ENCODE measurements at places on chromosomes 13 and 19.

- DNase-seq = no peak
Observed at GRCh38 chr19:46423188-46423587, 5.5 kb downstream of the PNMA8C start.

GRCh38 chr19:17321655-17322489 lies 12.5 kb downstream of the DDA1 start:
- DNase-seq = no peak

DNA sequence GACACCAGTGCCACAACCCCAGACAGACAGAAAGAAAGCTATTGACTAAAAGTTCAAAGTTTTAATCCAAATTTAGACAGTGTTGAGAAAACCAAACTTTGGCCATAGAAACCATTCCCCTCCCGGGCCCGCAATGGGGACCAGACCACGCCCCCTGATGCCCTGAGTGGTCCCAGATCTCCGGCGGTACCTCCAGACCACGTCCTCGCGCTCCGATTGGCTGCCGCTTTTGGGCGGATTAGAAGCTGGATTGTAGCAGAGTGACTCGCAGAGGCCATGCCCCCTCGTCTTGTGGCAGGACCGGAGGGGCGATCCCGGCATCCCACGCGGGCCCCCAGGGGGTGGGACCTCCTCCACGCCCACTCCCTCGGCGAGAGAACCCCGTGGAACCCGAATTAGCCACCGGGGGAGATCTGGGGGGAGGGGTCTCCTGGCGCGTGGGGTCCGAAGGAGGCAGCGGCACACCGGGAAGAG lies 797 bp upstream of the HSD17B14 start:
- peak; percentile 90 for DNase-seq

DNA sequence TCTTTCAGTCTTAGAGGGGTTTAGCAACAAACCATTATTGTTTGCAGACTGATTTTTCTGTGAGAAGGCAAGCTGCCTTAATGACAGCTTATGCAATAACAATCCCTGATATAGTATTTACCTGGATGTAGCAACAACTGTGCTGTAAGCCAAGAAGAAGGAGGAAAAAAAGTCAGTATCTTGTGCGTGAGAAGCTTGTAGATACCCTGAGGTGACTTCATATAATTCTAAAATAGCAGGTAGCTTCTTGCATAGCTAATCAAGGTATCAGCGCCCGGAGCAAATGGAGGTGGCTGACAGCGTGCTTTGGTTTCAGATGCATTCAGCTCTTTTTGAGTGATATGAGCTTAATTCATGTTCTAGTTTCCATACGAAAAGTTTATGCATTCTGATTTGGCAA lies 309.8 kb downstream of the KLF5 start:
- no peak for DNase-seq

GRCh38 chr19:46452186-46452585 lies 19.2 kb downstream of the PNMA8A start:
- no peak for DNase-seq

DNA sequence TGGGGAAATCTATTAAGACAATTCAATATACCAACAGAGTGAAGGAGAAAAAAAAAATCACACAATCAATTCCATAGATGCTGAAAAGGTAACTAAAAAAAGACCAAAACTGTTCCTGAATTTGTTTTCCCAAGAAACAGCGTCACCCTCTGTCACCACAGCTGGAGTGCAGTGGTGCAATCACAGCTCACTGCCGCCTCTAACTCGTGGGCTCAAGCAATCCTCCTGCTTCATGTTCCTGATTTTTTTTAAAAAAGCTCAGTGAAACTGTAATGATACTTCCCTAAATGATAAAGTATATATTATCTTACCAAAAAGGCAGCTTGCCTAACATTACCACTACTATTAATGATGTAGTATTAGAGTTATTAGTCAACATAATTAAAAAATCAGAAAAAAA lies 19.6 kb upstream of the ZFP14 start:
- no peak for DNase-seq

DNA sequence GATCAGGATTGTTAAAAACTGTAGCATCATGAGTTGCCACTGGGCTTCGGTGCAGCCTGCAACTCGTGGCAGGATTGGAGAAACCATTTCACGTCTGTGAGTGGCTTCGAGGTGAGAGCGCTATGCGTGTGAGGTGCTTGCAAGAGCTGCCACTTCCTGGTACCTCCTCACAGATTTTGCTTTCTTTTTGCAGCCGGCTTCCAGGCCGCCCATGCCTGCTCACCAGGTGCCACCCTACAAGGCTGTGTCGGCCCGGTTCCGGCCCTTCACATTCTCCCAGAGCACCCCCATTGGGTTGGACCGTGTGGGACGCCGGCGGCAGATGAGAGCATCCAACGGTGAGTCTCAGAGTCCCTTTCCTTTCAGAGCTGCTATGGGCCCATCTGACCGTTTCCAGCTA lies 57.9 kb upstream of the C1QTNF9 start:
- no peak for DNase-seq
